NCI-H1092 treated with DMSO at 0.1 percent for 48 hours (cell line): ENCODE measurements at places on chromosomes 1 and 21.

DNA sequence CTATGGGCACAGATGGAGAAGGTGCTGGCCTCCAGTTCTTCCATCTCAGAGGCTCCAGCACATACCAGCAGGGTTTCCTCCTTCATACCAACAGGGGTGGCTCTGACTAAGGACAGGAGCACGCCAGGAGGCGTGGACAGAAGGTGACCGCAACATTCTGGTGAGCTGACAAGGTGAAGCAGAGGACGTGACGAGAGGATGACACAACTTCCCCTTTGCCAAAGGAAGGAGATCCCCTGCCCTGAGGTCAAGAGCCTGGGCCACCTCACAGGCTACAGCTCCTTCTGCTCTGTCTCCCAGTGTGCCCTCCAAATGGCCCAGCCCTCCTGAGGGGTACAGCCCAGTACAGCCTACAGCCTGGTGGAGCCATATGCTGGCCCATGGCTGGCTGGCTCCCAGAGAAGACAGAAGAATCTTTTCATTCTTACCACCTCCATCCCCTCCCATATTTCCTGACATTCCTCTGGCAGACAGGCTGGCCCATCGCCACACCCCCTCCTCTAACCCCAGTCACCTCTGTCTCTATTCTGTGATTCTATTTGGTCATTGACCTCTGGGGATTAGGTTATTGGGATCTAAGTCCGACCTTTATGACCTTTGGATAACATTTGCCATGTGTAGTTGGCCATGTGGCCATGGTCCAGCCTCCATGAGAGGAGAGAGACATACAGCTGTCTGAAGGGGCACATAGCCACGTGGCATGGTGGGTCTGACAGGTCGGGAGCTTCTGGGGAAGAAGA lies 5.1 kb upstream of the LAMB3 start:
- DNase-seq = no peak

- no peak for DNase-seq
These were observed 28.4 kb downstream of the COA6 start for GRCh38 chr1:234401658-234402057.

- no peak for DNase-seq
These were observed 14.9 kb upstream of the CD5L start for GRCh38 chr1:157856538-157856937.

DNA sequence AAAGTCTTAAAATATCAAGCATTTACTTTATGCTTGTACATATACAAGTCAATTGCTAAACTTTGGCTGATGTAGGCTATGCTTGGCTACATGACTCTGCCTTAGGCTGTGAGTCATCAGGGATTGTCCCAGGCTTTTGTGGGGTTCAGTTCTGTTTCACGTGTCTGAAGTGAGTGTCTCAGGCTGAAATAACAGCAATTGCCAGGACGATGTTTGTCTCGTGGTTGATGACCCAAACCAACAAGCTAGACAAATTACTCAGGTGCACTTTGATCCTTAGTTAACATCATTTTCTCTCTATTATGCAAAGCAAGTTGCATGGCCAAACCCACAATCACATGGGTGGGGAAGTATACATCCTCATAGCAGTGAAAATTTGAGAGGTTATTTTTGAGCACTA lies 410.1 kb downstream of the BRINP3 start:
- DNase-seq = no peak

DNA sequence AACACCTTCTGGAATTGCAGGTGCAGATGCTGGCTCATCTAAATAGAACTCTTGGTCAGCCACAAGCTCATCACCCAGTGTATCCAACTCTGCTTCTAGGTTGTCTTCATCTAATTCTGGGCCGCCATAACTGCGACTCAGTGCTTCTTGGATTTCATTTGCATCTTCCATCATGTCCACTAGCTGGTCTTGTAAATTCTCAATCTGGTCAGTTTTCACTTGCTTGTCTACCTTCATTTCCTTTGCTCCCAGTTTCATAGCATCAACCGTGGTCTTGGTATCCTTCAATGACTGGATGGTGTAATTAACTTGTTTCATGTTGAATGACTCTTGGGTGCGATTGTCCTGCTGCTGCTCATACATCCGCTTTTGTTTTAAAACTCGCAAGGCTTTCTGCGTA lies 10.3 kb downstream of the ZBED6 start:
- DNase-seq = no peak

DNA sequence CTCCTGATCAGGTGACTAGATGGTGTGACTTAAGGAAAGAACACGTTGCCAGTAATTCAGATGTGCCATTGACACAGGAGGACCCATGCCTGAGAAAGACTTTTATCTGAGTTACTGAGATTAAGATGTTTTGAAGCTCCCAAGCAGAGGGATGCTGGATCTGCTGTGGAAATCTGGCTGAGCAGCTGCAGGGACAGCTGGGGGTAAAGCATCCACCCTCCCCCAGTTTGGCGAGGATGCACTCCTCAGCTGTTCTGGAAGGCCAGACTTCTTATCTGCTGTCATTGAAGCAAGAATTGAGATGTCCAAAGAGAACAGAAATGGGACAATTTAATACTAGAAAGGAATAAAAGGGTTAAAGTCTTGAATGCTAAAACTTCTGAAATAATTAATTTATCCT lies 25.7 kb downstream of the TTC3 start:
- no peak for DNase-seq

DNA sequence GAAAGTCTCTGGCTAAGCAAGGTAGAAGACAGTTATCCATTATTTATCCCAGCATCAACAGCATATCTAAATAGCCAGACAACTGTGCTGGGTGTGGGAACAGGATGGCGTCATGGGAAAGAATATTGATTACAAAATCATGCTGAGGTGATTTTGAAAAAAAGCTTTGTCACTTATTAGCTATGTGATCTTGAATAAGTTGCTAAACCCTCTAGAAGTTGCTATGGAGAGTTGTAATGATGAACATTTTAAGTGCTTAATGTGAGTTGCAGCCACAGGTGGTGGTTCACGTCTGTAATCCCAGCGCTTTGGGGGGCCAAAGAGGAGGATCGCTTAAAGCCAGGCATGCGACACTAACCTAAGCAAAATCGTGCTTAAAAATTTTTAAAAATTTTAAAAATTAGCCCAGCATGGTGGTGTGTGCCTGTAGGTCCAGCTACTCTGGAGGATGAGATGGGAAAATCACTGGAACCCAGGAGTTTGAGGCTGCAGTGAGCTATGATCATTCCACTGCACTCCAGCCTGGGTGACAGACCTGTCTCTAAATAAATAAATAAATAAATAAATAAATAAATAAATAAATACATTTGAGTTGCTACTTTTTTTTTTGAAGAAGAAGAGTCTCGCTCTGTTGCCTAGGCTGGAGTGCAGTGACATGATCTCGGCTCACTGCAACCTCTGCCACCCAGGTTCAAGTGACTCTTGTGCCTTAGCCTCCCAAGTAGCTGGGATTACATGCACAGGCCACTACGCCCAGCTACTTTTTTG lies 33.6 kb downstream of the WNT2B start:
- DNase-seq = no peak

DNA sequence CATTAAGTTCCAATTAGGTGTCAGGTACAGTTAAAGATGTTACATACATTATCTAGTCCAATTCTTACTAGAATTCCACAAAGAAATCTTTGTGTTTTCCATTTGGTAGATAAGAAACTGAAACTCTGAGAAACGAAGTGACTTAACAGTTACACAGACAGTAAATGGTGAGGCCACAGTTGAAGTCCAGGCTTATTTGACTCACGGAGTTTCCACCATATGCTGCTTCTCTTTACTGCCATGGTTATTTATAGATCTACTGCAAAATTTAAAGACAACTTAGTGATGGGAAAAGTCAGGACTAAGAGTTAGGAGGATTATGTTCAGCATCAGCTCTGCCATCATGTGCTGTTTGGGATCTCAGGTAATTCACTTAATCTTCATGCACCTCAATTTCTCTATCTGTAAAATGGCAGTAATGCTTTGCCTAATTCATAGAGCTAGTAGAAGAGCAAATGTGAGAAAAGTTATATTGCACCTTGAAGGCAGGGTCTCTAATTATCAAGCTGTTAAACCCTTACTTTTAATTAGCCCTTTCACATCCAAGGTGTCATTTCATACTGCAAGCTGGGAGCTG lies 26.2 kb upstream of the SAMSN1 start:
- DNase-seq = no peak

DNA sequence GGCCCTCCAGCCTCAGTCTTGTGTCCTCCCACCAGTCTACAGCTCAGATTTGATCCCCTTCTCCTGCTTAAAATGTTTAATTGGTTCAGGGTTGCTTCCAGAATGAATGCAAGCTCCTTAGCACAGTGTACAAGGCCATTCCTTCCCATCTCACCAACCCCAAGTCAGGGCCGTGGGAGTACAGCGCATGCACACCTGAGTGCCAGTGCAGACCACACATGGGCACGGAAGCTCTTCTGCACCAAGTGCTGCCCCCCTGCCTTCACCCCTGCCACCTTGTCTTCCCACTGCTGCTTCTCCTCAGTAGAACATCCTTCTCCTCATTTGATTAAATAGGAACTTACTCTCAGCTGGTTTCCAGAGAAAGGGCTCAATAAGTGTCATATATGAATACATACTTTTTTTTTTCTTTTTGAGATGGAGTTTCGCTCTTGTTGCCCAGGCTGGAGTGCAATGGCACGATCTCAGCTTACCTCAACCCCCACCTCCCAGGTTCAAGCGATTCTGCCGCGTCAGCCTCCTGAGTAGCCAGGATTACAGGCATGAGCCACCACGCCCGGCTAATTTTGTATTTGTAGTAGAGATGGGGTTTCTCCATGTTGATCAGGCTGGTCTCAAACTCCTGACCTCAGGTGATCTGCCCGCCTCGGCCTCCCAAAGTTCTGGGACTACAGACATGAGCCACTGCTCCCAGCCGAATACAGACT lies 9.3 kb downstream of the PMF1 start:
- no peak for DNase-seq

DNA sequence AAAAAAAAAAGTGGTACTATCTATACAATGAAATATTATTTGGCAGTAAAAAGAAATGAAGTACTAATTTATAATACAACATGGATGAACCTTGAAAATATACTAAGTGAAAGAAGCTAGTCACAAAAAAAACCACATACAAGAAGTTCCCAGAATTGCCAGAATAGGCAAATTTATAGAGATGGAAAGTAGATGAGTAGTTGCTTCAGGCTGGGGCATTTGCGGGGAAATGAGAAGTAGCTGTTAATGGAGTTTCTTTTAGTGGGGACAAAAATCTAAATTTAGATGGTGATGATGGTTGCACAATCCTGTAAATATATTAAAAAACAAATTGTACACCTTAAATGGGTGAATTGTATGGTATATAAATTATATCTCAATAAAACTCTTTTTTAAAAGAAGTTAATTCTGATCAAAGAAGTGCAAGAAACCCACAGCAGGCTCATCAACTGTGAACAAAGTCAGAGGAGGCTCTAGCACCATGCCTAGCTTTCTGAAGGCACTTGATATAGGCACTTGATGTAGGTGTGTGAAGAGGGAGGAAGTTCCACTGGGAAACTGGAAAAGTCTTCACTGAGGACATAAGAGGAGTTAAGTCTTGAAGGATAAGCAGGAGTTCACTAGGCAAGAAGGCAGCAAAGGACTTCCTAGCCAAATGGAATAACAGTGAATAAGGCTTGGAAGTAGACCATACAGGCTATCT lies 52.5 kb downstream of the DMAP1 start:
- no peak for DNase-seq

DNA sequence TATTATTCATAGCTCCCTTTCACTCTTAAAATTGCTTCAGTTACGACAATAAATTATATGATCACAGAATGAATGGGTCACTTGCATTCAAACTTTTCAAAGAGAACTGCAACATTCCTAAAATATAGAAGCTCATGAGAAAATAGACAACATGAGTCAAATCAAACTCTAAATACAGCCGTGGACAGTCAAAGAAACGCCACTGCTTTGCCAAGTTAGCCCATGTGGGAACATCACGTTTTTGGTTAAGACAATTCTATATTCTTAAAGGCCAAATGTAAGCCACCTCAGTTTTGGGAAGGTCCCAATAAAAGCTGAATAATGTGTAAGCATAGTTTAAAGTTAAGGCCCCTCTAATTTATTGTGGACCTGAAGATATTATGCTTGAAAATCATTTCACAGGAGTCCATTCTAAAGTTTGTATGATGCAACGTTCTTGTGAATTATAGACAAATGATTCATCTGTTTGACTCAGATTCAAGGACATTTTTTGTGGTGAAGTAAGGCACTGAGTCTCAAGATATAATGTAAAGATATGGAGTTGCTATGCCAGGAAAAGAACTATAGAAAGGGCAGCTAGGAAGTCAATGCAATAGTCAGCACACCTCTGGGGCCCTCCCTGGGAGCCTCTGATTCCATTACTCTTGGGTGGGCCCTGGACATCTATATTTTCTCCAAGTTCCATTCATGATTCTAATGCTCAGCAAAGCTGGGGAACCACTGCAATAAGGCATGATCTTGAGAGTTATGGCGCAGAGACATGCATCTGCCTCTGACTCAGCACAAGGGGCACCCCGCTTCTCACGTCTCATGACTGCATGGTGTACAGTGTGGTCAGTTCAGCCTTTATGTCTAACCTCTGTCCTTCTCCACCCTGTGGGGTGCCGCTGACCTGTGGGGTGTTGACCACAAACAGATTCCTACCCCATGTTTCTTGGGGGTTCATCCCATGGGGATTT lies 33.9 kb downstream of the ETS2 start:
- no peak for DNase-seq

GRCh38 chr1:94093996-94094395 lies 27.0 kb downstream of the ABCA4 start:
- DNase-seq = no peak

DNA sequence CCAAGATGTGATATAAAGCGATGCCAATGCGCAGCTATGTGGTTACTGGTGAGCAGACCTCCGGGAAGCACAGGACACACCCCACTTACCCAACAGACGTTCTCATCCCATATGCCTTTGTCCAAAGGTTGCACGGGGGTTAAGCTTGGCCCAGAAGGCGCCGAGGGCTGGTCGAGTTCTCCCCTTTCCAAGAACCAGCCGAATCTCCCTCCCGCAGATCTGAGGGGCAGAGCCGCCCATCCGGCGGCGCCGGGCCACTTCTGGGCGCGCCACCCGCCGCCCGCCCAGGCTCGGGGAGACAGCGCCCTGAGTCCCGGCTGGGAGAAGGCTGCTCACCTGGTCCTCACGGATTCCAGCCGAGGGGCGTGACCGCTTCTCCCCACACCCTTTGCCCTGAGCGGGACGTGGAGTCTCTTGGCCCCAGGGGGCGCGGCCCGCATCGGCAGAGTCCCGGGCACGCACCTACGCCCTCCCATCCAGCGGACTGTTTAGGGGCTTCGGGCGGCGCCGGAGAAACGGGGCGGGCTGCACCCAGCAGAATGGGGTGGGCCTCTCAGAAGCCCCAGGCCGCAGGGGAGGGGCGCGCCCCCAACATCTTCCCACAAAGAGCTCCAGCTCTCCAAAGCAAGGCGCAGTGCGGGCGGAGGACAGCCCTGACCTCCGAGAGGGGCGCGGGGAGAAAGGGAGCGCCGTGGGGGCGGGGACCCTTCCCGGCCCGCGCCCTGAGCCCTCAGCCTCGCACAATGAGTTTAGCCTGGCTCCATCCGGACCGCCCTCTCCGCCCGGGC lies 615 bp downstream of the GPR161 start:
- DNase-seq = no peak

- DNase-seq = no peak
These were observed 25.9 kb downstream of the GNPAT start for GRCh38 chr1:231266811-231267322.

- DNase-seq = peak; percentile 66
These were observed 6.7 kb downstream of the INTS3 start for GRCh38 chr1:153734396-153735089.

GRCh38 chr1:246178717-246179311 lies 328.3 kb downstream of the SMYD3 start:
- no peak for DNase-seq
